ENCODE measurements at places on chromosomes 7 and 10.

DNA sequence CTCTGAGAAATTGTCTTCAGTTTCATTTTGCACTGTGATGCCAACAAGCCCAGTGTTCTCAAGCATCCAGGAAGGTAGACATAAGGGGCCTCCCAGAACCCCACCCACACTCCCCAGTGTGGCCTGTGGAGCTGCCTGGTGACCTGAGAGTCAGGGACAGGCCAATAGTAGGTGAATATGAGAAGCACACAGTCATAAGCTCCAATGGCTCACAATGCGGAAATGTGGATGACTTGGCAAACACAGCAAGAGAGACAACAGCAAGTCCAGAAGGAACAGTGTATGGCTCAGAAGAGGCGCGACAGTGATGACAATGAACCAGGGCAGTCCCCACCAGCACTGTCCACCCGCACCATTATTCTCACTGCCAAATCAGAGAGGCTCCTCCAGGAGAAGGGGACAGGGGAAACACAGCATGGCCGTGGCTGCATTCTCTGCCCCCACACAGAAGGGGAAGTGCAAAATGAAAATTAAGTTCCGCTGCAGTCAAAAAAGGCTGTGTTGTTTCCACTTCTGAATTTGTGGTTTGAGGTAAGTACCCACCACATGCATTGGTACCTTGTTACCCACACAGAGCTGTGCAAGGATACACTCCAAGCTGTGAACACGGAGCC lies 419.8 kb downstream of the GRID1 start:
- DNase-seq = no peak

DNA sequence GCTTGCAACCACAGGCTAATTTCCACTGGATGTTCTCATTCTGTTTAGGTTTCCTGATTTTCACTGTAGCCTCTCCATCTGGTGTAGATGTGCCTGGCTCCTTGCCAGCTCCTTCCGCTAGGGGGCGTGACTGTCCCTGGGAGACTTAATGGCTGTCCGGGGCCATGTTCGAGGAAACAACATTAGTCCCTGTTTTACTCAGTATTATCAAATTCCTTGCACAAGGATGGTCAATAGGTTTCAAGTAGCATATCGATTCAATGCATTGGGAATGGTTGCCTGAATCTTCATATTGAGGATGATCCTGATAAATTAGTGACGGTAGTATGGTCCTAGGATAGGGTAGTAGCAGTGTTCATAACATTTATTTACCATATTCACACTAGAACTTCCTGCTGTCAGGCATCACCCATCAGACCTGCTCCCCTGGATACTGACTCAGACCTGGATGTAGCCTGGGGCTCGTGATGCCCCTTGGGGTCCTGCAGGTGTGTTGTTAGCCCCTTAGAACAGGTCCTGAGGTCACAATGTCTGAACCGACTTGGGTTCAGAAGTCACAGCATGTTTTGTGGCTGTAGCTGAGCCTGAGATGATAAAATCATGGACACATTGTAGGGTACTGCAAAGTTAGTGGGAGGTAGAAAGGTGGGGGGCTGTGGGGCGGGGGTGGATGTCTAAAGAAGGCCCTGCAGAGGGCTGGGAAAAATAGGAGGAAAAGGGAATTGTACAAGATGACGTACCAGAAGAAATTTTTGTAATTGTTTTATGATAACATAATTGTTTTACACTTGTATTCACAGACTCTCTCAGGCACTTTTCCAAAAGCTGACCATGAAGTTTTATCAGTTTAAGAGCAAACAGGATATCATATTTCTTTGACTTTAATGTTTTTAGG lies 8.9 kb upstream of the EXOC6 start:
- peak; percentile 79 for DNase-seq

- no peak for DNase-seq
These were observed 131.0 kb upstream of the ZNF804B start for GRCh38 chr7:88628363-88629085.

DNA sequence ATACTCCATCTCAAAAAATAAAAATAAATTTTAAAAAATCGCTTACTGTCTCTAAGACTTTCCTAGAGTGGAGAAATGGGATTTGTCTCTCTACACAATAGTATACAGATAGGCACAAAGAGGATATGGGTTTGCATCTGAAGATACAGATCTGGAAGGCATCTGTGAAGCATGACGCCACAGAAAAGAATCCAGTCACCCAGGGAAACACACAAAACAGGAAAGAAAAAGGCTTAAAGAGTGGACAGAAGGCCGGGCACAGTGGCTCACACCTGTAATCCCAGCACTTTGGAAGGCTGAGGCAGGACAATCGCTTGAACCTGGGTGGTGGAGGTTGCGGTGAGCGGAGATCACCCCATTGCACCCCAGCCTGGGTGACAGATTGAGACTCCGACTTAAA lies 61.3 kb downstream of the SKIDA1 start:
- no peak for DNase-seq

DNA sequence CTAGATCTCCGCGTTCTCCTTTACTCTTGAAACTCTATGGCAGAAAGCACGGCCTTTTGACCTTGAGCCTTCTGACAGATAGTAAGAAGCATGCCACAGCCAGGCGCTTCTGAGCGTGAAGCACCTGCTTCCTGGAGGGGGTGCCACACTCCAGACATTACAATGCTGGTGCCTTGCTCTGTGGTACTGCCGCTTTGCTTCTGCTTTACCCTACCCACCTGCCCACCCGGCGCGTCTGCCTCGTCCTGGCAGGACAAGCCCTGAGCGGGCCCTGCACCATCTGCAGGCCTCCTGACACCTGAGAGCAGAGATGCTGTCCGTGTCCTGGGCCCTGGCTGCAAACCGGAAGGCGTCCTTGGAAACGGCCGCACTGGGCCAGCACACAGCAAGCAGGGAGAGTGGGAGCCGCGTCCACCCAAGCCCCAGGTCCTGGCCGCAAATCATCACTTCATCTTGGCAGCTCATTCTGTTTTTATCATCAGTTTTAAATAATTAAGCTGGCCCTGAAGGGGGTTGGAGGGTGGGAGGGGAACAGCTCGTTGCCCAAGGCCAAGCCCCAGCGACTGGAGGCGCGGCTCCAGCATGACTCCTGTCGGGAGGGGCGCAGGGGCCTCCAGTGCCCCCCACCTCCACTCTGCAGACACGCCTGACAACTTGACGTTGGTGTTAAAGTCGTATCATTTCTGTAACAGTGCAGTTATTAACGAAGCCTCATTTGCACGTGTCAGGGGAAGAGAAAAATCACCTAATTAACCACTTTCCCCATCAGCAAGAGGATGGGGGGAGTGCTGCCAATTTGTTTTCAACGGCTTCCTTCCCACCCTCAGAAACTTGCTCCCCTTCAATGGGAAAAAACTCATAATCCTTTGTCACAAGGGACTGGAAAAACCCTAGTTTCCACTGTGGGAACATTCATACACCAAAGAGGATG lies 132.2 kb downstream of the MAD1L1 start:
- peak; percentile 37 for DNase-seq

- no peak for DNase-seq
These were observed 96.1 kb upstream of the RET start for GRCh38 chr10:42980553-42981357.

Data from hematopoietic multipotent progenitor cell treated with erythropoietin and hydrocortisone succinate and interleukin-3 and kit ligand, for 6 days (in vitro differentiated cells).